ENCODE measurements at places on chromosomes 6 and 20.
A peak's percentile ranks its signal among the peaks of the same experiment; 100 is the strongest.

DNA sequence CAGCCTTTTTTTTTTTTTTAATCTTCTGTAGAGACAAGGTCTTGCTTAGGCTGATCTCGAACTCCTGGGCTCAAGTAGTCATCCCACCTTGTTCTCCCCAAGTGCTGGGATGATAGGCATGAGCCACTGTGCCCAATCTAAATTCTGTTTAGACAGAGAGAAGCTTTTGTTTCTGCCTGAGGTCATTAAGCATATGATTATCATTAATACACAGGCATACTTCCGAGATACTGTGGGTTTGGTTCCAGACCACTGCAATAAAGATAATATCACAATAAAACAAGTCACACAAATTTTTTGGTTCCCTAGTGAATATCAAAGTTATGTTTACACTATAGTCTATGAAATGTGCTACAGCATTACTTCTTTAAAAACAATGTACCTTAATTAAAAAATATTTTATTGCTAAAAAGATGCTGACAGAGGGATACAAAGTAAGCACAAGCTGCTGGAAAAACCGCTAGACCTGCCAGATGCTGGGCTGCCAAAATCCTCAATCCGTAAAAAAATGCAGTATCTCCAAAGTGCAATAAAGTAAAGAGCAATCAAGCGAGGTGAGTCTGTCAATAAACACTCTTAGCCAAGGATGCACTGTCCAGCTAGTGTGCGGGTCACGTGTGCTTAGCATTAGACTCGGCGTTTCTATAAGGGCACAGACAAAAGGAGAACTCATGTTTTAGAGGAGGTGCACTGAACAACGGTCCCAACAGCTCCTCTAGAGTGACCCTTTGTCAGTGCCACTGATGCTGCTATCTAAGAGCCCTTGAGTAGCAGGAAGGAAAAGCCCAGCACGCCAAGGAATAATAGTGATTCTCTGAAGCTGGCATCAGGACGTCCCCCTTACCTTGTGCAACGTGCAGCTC, 16.1 kb downstream of the TXNDC5 start:
- no peak overlapping the region for H3K27ac ChIP-seq
- H3K4me1 ChIP-seq, result no peaks in the 10 kb centered on the region
- no peak overlapping the region for H3K4me3 ChIP-seq
- no peak for DNase-seq
- H3K27me3 ChIP-seq, result no peaks in the 10 kb centered on the region

- H3K4me3 ChIP-seq, result no peak overlapping the region
- H3K27me3 ChIP-seq, result no peaks in the 10 kb centered on the region
- H3K36me3 ChIP-seq, result peaks cover 75% of the 10 kb centered on the region
- no peak overlapping the region for H3K27ac ChIP-seq
- DNase-seq, result no peak
- no peaks in the 10 kb centered on the region for H3K4me1 ChIP-seq
Observed at GRCh38 chr6:7218406-7218988, 94.5 kb downstream of the SSR1 start.

DNA sequence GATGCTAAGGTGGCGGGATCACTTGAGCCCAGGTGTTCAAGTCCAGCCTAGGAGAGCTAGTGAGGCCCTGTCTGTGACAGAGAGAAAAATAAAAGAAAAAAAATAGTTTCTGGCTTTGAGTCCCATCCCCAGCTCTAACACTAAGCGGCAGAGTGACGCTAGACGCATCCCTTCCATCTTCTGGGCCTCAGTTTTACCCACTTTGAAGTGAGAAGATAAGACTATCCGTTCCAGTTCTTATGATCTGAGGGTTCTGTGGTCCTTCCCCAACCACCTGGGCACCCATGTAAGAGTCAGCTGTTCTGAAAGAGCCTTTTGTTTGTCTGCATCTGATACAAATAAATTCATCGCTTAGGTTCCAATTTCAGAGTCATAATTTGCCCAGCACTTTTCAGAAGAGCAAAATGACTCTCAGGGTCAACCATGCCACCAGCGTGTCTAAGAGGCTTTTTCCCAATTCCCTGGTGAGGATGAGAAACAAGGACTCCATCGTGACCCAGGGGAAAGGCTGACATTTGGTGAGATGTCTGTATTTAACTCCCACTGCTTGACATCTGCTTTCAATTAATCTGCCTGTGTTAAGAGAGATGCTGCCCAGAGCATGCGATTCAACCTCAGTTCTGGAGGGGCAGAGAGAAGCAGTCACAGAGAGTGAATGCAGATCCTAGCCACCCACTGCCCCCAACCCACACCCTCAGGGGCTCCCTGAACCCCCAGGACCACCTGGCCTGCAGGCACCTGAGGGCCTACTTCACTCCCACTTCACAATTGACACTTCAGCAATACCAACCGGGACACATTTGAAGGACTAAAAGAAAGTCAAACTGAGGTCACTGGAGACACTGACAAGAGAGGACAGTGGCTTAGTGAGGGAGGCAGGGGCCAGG, 131.6 kb upstream of the TOP1 start:
- no peak for DNase-seq
- H3K27ac ChIP-seq, result no peak overlapping the region
- no peak overlapping the region for H3K4me3 ChIP-seq
- H3K36me3 ChIP-seq, result no peaks in the 10 kb centered on the region
- peaks cover 7% of the 10 kb centered on the region for H3K27me3 ChIP-seq

DNA sequence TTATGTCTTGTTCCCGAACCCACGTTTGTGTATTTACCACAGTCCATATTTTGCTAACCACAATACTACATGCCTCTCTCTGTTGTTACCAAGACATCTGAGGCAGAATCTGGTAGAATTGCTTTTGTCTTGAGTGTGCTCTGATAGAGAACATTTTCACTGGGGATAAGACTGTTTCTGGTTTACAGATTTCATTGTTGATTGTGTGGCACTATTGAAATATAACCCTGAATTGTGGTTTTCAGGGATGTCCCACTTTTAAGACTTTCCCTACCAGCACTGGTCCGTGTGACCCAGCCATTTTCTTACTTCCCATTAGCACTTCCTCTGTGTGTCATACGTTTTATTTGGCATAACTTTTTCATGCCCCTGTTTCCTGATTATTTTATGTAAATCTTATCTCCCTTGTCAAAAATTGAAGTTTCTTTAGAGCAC, 12.2 kb downstream of the NCOA7 start:
- no peak for DNase-seq
- H3K27me3 ChIP-seq, result no peaks in the 10 kb centered on the region
- no peak overlapping the region for H3K27ac ChIP-seq
- peaks cover 37% of the 10 kb centered on the region for H3K4me1 ChIP-seq
- H3K36me3 ChIP-seq, result peaks cover 7% of the 10 kb centered on the region

DNA sequence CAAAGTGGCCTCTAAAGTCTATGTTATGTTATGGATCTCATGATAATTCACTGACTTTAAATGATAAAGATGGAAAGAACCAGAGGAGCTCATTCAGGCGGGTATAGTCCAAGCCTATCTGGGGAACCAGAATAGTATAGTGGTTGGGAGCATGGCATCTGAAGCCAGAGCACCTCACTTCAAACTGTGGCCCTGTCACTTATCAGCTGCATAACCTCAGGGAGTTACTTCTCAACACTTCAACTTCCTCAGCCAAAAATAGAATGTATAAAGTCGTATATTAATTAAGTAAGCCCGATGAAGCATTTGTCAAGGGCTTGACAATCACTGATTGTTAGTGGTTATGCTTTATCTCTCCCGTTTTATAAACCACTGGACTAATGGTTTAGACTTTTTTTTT, 112.7 kb downstream of the RTN4IP1 start:
- no peaks in the 10 kb centered on the region for H3K36me3 ChIP-seq
- H3K4me1 ChIP-seq, result peaks cover 81% of the 10 kb centered on the region
- peak overlapping the region; percentile 97 for H3K27ac ChIP-seq
- no peaks in the 10 kb centered on the region for H3K27me3 ChIP-seq
- DNase-seq, result no peak

- H3K27me3 ChIP-seq, result no peaks in the 10 kb centered on the region
- DNase-seq, result no peak
- H3K4me3 ChIP-seq, result no peak overlapping the region
- no peaks in the 10 kb centered on the region for H3K4me1 ChIP-seq
- no peaks in the 10 kb centered on the region for H3K36me3 ChIP-seq
Observed at GRCh38 chr6:130794010-130794697, 33.1 kb upstream of the SMLR1 start.

- peaks cover 54% of the 10 kb centered on the region for H3K4me1 ChIP-seq
- DNase-seq, result no peak
- H3K27me3 ChIP-seq, result peaks cover 26% of the 10 kb centered on the region
Observed at GRCh38 chr6:3227363-3228045, at the start of gene TUBB2B. TUBB2B (minus strand) TSS chr6:3227653; CDS start chr6:3227543, 110 bp downstream.

DNA sequence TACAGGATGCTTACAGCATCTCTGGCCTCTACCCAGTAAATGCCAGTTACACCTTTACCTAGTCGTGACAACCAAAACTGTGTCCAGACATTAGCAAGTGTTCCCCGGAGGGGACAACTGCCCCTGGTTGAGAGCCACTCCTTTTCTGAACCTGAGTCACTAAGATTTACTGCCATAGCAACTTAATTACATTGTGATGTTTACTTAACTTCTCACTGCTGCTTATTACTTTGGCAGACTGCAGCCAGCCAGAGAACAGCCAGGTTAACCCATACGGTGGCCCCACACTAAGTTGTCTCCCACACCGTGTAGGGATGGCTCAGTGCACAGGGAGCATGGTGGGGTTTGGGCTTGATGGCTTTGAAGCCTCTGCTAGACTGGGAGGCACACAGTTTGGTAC, 204.7 kb upstream of the SULF2 start:
- no peak overlapping the region for H3K27ac ChIP-seq
- H3K4me1 ChIP-seq, result no peaks in the 10 kb centered on the region
- DNase-seq, result no peak
- H3K27me3 ChIP-seq, result no peaks in the 10 kb centered on the region
- H3K36me3 ChIP-seq, result no peaks in the 10 kb centered on the region

DNA sequence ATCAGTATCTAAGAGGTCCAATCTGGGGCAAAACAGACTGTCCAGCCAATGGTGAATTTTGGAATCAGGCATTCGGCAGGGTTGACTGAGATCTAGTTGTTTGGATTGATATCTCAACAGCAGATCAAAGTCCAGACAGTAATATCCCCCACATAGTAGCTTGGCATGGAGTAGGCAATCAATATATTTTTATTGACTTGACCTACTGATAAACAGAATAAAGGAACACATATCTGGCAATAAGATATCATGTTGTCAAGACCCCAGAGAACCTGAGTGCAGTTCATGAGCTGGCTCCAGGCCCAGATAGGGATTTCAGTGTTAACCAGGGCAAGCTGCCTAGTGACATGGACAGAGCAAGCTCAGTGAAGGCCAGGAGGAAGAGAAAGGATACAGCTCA, 34.4 kb downstream of the TNFAIP3 start:
- H3K36me3 ChIP-seq, result no peaks in the 10 kb centered on the region
- no peak overlapping the region for H3K4me3 ChIP-seq
- H3K27ac ChIP-seq, result no peak overlapping the region

DNA sequence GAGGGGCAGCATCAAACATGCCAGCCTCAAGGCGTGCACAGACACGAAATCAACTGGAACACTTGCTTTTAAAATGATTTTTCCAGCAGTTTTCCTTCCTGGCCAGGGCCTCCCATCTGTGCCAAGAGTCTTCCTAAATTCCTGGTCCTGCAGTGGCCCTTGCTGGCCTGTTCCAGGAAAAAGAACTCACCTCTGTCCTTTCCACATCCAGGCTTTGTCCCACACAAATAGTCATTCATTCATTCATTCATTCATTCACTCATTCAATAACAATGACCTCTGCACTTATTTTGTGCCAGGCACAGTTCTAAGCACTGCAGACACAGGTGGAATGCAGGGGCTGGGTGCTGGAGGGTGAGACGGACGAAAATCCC, 89.0 kb upstream of the CCDC167 start:
- H3K27ac ChIP-seq, result no peak overlapping the region
- H3K27me3 ChIP-seq, result no peaks in the 10 kb centered on the region
- H3K4me3 ChIP-seq, result no peak overlapping the region
- no peaks in the 10 kb centered on the region for H3K36me3 ChIP-seq
- DNase-seq, result no peak

DNA sequence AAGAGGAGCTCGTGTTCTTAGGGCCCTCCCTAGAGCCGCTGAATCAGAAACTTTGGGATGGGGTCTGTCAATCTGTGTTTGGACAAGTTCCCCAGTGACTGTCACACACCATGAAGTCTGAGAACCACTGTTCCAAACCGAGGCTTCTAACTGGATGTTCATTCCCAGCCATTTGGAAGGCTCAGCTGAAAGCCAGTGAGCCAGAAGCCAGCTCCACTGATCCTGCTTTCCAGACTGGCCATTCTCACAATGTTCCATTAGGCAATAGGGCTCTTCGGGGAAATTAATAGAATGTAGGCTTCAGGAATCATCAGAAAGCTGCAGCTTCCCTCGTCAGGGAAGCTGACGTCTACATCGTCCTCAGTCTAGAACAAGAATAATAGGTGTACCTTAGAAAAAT, 90.8 kb upstream of the QKI start:
- H3K4me1 ChIP-seq, result no peaks in the 10 kb centered on the region
- no peak for DNase-seq
- no peak overlapping the region for H3K4me3 ChIP-seq
- H3K27ac ChIP-seq, result no peak overlapping the region

Data from CD4-positive, CD25-positive, alpha-beta regulatory T cell (primary cell).